ENCODE measurements at places on chromosomes 12 and 14. TPM values are rescaled to one million over a fixed set of nuclear protein-coding genes. Genes with fewer than 3 reads are reported as not detected.

Gene ALKBH2
- 19.8 TPM for total RNA-seq

Gene SIX1
- total RNA-seq = 0.79 TPM

Gene EFS
- total RNA-seq = 6.3 TPM

Gene C12orf54
- not detected for total RNA-seq

Gene TAS2R31
- total RNA-seq = 3.9 TPM

Gene ZNF140
- 32.0 TPM for total RNA-seq

Gene LRRC10
- not detected for total RNA-seq

Gene THTPA
- 15.0 TPM for total RNA-seq

Gene TAS2R46
- 1.1 TPM for total RNA-seq

Gene CLEC1B
- total RNA-seq = not detected

Gene GLS2
- total RNA-seq = 0.13 TPM

Gene MYF6
- not detected for total RNA-seq

Gene KLHL33
- total RNA-seq = 0.13 TPM

Gene C12orf50
- total RNA-seq = 0.13 TPM

Gene C2CD5
- total RNA-seq = 20.1 TPM

Gene SLC10A1
- not detected for total RNA-seq

Gene SDR9C7
- total RNA-seq = not detected

Gene FAM222A
- 0.13 TPM for total RNA-seq

Measured in aortic smooth muscle cell (primary cell).